Activated naive CD8-positive, alpha-beta T cell treated with anti-CD3 and anti-CD28 coated beads for 36 hours (primary cell): ENCODE measurements at places on chromosomes 7 and 10.

DNA sequence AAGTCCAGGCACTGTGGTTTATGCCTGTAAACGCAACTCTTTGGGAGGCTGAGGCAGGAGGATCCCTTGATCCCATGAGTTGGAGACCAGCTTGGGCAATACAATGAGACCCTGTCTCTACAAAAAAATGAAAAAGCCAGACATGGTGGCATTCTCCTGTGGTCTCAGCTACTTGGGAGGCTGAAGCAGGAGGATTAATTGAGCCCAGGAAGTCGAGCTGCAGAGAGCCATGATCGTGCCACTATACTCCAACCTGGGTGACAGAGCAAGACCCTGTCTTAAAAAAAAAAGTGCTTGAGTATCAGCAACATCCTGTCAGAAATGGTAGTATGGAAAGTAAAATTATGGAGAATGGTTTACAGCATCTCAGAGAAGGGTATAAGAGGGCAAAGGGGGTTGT is 11.6 kb downstream of the APBB1IP start:
- H3K4me1 ChIP-seq: peaks cover 76% of the 10 kb centered on the region
- no peak overlapping the region for H3K4me3 ChIP-seq
- H3K27me3 ChIP-seq: no peaks in the 10 kb centered on the region
- DNase-seq: no peak

- H3K36me3 ChIP-seq: no peaks in the 10 kb centered on the region
- no peak overlapping the region for H3K4me3 ChIP-seq
- no peak for DNase-seq
- no peak overlapping the region for H3K27ac ChIP-seq
Observed at GRCh38 chr10:118214776-118215175, 127.3 kb downstream of the FAM204A start.

- H3K4me3 ChIP-seq: no peak overlapping the region
- H3K27me3 ChIP-seq: no peaks in the 10 kb centered on the region
- peaks cover 15% of the 10 kb centered on the region for H3K4me1 ChIP-seq
- no peak overlapping the region for H3K27ac ChIP-seq
Observed at GRCh38 chr10:77604941-77605351, 32.7 kb downstream of the KCNMA1 start.

GRCh38 chr7:158362001-158362400 is 225.6 kb downstream of the PTPRN2 start:
- H3K4me1 ChIP-seq: no peaks in the 10 kb centered on the region
- H3K4me3 ChIP-seq: no peak overlapping the region
- no peaks in the 10 kb centered on the region for H3K27me3 ChIP-seq
- no peak overlapping the region for H3K27ac ChIP-seq

DNA sequence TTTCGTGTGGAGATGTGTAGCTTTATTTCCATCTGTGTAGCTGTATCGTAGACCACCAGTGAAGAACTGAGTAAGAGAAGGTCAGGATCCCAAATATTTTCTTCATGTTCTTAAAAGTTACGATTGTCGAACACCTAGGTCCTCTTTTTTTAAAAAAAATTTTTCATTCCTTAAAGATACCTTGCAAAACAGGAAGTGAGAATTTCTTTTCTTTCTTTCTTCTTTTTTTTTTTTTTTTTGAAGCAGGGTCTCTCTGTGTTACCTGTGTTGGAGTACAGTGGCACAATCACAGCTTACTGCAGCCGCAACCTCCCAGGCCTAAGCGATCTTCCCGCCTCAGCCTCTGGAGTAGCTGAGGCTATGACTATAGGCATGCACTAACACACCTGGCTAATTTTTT is 60.8 kb downstream of the PHTF2 start:
- peaks cover 21% of the 10 kb centered on the region for H3K4me1 ChIP-seq
- DNase-seq: no peak
- H3K36me3 ChIP-seq: peaks cover 15% of the 10 kb centered on the region
- H3K27me3 ChIP-seq: no peaks in the 10 kb centered on the region

DNA sequence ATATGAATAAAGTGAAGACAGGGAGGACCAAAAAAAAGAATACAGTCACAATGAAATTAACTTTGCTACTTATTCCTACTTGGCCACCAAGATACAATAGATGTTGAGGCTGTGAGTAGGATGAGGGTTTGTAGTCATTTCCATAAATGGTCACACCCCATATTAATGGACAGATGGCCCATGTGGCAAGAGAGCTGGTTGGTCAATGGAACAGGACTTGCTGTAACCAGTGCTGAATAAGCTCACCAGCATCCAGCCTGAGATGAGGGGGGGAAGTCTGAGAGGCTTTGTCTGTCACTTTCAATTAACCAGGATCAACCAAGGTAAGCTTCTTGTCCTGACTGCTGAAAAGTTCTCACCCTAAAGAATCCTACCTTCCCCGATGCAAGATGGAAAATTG is 130.4 kb upstream of the KCNMA1 start:
- H3K27ac ChIP-seq: no peak overlapping the region
- no peak overlapping the region for H3K4me3 ChIP-seq
- H3K27me3 ChIP-seq: no peaks in the 10 kb centered on the region
- no peaks in the 10 kb centered on the region for H3K36me3 ChIP-seq

DNA sequence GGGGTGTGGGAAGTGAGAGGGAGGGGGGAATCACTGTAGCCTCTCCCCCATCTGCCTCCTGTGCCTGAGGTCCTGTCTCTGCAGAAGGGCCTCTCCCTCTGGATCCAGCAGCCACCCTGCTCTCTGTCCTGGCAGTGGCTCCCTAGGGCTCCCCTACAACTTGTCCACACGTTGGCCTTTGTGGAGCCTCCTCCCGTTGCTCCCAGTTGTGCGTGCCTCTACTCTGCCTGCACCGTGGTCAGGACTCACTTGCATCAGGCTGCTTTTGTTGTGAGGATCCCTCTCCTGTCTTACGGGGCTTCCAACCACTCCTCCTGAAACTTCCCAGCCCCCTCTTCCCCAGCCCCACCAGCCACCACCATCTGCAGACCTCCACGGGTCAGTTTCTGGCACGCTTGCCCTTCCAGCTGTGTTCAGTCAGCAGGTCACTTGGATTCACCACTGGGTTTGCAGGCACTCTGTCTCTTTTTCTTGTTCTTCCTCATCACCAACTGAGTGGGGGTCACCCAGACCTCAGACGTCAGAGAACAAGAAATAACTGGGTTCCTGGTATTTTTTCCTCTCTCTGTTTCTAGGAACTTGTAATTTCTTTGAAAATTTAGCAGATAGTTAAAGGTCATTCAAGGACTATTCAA is 62.3 kb downstream of the RAMP3 start:
- no peak for DNase-seq
- peaks cover 40% of the 10 kb centered on the region for H3K27me3 ChIP-seq
- H3K27ac ChIP-seq: no peak overlapping the region
- no peaks in the 10 kb centered on the region for H3K36me3 ChIP-seq
- no peak overlapping the region for H3K4me3 ChIP-seq

DNA sequence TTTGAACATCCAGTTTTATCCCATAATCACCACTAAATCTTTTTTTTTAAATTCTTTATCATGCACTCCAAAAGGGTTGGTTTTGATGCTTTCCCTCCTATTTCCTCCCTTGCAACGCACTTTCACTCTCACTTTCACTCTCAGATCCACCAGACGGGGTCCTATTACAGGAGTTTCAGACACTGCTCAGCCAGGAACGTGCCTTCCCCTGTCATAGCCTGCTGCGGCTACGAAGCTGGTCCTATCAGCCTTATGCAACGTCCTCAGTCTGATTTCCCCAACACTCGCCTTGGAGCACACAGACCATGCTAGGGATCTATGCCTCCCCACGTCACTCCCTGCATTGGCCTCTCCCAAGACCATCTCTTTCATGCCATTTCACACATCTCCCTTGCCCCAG is 23.4 kb downstream of the ZPBP start:
- H3K36me3 ChIP-seq: peaks cover 14% of the 10 kb centered on the region
- H3K27me3 ChIP-seq: peaks cover 5% of the 10 kb centered on the region
- H3K4me3 ChIP-seq: peak overlapping the region; percentile 86

DNA sequence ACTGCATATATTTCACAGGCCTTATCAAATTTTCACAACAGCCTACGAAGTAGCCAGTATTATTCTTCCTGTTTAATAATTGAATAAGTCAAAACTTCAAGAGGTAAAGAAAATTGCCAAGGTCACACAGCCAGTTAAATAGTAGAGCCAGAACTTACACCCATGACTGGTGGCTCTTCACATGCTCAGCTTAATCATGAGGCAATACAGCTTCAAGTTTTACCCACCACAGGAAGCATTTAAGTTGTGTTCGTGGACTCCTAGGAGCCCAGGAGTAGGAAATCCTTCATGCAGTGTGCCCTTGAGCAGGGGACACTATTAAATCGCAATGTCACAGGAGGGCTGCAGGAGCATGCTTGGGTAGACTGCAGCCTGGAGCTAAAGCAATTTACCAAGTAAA is 11.1 kb downstream of the LIPA start:
- no peak for DNase-seq
- H3K36me3 ChIP-seq: peaks cover 4% of the 10 kb centered on the region
- no peak overlapping the region for H3K27ac ChIP-seq
- H3K4me1 ChIP-seq: peaks cover 6% of the 10 kb centered on the region
- H3K4me3 ChIP-seq: no peak overlapping the region

DNA sequence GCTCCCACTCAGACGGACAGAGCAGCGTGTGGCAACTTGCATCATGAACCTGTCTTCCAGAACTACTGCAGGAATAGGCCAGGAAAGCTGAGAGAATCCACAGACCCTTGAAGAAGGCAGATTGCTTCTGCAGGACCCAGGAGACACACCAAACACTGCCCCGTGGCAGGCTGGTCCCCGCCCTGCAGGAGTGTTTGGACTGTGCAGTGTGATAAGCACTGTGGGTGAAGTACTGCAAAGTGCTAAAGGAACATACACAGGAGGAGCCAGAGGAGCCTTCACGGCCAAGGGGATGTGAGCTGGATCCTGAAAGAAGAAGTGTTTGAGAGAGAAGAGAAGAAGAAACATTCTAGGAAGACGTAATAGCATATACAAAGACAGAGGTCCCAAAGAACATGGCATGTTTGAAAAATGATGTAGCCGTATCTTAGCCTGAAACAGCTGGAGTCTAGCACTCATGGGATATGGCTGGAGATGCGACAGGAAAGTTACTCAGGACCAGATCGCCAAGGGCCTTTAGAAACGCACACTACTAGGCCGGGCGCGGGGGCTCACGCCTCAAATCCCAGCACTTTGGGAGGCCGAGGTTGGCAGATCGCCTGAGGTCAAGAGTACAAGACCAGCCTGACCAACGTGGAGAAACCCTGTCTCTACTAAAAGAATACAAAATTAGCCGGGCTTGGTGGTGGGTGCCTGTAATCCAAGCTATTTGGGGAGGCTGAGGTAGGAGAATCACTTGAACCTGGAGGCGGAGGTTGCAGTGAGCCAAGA is 96.9 kb upstream of the RHEB start:
- no peaks in the 10 kb centered on the region for H3K27me3 ChIP-seq
- no peaks in the 10 kb centered on the region for H3K36me3 ChIP-seq
- no peak overlapping the region for H3K4me3 ChIP-seq
- H3K4me1 ChIP-seq: no peaks in the 10 kb centered on the region
- DNase-seq: no peak

GRCh38 chr7:13727279-13727678 is 262.2 kb downstream of the ETV1 start:
- no peaks in the 10 kb centered on the region for H3K4me1 ChIP-seq
- no peaks in the 10 kb centered on the region for H3K36me3 ChIP-seq
- H3K4me3 ChIP-seq: no peak overlapping the region
- no peak overlapping the region for H3K27ac ChIP-seq
- no peak for DNase-seq

GRCh38 chr10:70907637-70908405 is 19.5 kb upstream of the PCBD1 start:
- no peak for DNase-seq
- H3K36me3 ChIP-seq: no peaks in the 10 kb centered on the region
- no peaks in the 10 kb centered on the region for H3K27me3 ChIP-seq
- no peaks in the 10 kb centered on the region for H3K4me1 ChIP-seq
- no peak overlapping the region for H3K4me3 ChIP-seq
